Regular cardiac myocyte (primary cell): ENCODE measurements at places on chromosomes 7 and 10. TPM values are rescaled to one million over a fixed set of nuclear protein-coding genes. Genes with fewer than 3 reads are reported as not detected.

EPO gene
- not detected in 2 replicates for total RNA-seq

WDR86 gene
- 0.56 TPM in 1 of 2 replicates, not detected in the other for total RNA-seq

ATXN7L1 gene
- total RNA-seq, result 3.9 and 4.2 TPM in 2 replicates

SORCS1 gene
- total RNA-seq, result not detected in 2 replicates

PRSS1 gene
- not detected in 2 replicates for total RNA-seq

GRM3 gene
- not detected in 2 replicates for total RNA-seq

COX15 gene
- total RNA-seq, result 40.6 and 47.4 TPM in 2 replicates

OR2A1 gene
- total RNA-seq, result under 0.01 TPM in 1 of 2 replicates, not detected in the other

MMP21 gene
- 0.28 TPM in 1 of 2 replicates, not detected in the other for total RNA-seq

HDAC9 gene
- total RNA-seq, result 18.2 and 51.9 TPM in 2 replicates

MKLN1 gene
- 42.9 and 53.3 TPM in 2 replicates for total RNA-seq

CTAGE6 gene
- total RNA-seq, result 0.58 and 2.3 TPM in 2 replicates

TAS2R3 gene
- total RNA-seq, result 0.38 and 1.7 TPM in 2 replicates

HMX2 gene
- total RNA-seq, result not detected in 2 replicates

TMEM270 gene
- not detected in 2 replicates for total RNA-seq

TMED4 gene
- 96.8 and 235 TPM in 2 replicates for total RNA-seq

SLC29A4 gene
- total RNA-seq, result 1.3 and 2.5 TPM in 2 replicates

FHIP2A gene
- total RNA-seq, result 30.9 and 41.2 TPM in 2 replicates

KLHL7 gene
- total RNA-seq, result 33.7 and 34.7 TPM in 2 replicates

CTNNA3 gene
- total RNA-seq, result under 0.01 TPM in 1 of 2 replicates, not detected in the other

FAM25A gene
- not detected in 2 replicates for total RNA-seq

SPDYE8 gene
- total RNA-seq, result not detected in 2 replicates

CYP3A4 gene
- total RNA-seq, result not detected in 2 replicates

TET1 gene
- total RNA-seq, result 1.7 and 4.2 TPM in 2 replicates

OR13A1 gene
- not detected in 2 replicates for total RNA-seq

AKR1B15 gene
- not detected in 2 replicates for total RNA-seq

WAPL gene
- 44.3 and 52.1 TPM in 2 replicates for total RNA-seq

GIMAP8 gene
- 0.19 and 0.28 TPM in 2 replicates for total RNA-seq

CTAGE4 gene
- 0.19 and 0.28 TPM in 2 replicates for total RNA-seq

KLLN gene
- total RNA-seq, result 0.58 and 0.85 TPM in 2 replicates

FOXI2 gene
- not detected in 2 replicates for total RNA-seq

SH3PXD2A gene
- total RNA-seq, result 10.7 and 18.0 TPM in 2 replicates

SPOCK2 gene
- 0.19 and 0.28 TPM in 2 replicates for total RNA-seq

TAS2R4 gene
- 0.19 and 2.0 TPM in 2 replicates for total RNA-seq

NODAL gene
- not detected in 2 replicates for total RNA-seq
